ENCODE measurements at places on chromosomes 12 and 14.

DNA sequence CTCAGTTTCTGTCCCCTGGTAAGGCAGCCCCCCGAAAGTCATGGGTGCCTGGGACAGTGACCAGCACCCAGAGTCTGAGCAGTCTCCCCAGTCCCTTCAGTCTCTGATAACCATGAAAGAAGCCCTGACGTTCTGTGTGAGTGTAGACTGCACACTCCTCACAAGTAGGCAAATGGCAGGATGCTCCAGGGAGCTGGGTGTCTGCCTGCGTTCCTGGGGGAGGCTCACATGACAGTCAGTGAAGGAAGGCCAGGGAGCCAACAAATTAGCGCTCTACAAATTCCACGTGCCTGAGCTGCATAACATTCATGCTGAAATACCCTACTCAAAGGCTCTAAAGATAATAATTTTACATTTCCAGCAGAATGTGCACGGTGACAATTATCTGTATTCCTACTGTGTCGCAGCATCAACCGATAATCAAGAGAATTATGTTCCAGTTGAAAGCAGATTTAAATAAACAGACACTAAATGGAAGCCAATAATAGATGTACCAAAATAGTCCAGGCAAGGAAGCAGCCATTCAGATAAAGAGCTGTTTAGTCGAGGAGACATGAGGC lies 56.3 kb downstream of the ASCL1 start:
- DNase-seq = no peak

GRCh38 chr12:93892423-93893268 lies 215.5 kb downstream of the CRADD start:
- DNase-seq = no peak

- DNase-seq = no peak
Measured at GRCh38 chr12:57216921-57217879, 606 bp downstream of the NXPH4 start.

GRCh38 chr12:47387994-47388393 lies 308.2 kb upstream of the AMIGO2 start:
- DNase-seq = no peak

- DNase-seq = no peak
Measured at GRCh38 chr12:94122591-94122990, 25.8 kb upstream of the PLXNC1 start.

- DNase-seq = no peak
Measured at GRCh38 chr14:22685467-22685866, 41.3 kb upstream of the OR6J1 start.

DNA sequence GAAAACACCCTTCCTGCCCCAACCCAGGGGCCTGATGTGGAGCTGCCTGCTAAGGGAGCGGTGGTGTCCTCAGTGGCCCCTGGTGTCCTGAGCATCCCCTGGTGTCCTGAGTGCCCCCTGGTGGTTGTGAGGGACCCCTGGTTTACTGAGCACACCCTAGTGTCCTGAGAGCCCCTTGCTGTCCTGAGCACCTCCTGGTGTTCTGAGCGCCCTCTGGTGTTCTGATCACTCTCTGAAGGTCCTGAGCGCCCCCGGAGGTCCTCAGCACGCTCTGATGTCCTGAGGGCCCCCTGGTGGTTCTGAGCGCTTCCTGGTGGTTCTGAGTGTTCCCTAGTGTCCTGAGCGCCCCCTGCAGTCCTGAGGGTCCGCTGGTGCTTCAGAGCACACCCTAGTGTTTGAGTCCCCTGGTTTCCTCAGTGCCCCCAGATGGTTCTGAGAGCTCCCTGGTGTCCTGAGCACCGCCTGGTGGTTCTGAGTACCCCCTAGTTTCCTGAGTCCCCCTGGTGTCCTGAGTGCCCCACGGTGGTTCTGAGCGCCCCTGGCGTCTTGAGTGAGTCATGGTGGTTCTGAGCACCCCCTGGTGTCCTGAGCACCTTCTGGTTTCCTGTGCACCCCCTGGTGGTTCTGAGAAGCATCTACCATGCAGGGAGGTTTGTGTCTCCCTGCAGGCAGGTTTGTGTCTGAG lies 1004.2 kb downstream of the TMEM121 start:
- DNase-seq = peak; percentile 5
